ENCODE measurements at places on chromosomes 7 and 10.

DNA sequence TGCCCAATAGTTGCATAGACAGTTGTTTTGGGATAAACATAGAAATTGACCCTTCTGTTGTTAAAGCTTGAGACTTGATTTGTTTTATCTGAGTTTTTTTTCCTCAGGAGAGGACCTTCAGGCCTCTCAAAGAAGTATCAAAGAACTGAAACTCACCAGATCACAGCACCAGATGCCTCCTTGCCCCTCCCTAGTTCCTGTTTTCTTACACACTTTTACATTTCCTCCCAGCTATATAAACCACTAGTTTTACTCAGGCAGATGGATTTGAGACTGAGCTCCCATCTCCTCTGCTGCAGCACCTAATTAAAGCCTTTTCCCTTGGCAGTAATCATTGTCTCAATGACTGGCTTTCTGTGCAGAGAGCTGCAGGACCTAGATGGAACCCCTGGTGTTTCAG lies 150.6 kb upstream of the NRG3 start:
- DNase-seq = no peak

GRCh38 chr10:88152728-88153133 lies 289.3 kb downstream of the PTEN start:
- DNase-seq = no peak

GRCh38 chr10:82811621-82812020 lies 936.6 kb downstream of the NRG3 start:
- no peak for DNase-seq

GRCh38 chr7:90320418-90320800 lies 695 bp downstream of the FAM237B start:
- DNase-seq = no peak

- DNase-seq = peak; percentile 10
These were observed 551.8 kb upstream of the NRP1 start for GRCh38 chr10:33886299-33886698.

DNA sequence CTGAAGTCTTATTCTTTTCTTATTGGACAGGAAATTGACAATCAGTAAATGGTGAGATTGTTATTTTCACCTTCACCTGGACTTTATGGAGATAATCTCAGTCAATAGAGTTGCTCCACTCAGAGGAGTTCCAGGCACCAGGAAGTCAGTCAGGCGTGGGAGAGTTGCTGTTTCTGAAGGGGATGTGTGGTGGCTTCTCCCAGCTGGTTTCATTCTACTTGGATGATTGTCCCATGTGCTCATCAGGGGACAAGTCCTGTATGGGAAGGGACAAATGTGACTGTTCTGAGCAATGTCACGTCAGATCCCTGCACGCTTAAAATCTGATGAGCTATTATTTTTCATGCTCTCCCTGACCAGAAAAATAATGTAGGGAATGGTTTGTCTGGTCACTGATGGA lies 222.5 kb upstream of the PITRM1 start:
- no peak for DNase-seq

DNA sequence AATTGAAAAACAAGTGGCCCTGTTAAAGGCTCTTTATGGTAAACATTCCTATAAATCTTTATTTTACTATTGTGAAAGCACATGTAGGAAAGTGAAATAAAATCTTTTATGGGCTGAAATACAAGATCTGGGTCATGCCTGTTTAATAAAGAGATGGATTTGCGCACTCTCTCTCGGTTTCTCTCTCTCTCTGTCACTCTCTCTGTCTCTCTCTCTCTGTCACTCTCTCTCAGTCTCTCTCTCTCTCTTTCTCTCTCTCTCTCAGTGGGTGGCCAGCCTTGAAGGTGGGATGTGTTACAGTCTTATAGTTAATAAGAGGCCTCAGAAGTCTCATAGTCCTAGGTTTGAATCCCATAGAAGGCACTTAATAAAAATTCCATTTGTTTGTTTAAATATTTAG lies 2.4 kb downstream of the TAC1 start:
- DNase-seq = no peak

GRCh38 chr7:120030876-120031275 lies 242.1 kb upstream of the KCND2 start:
- DNase-seq = no peak

DNA sequence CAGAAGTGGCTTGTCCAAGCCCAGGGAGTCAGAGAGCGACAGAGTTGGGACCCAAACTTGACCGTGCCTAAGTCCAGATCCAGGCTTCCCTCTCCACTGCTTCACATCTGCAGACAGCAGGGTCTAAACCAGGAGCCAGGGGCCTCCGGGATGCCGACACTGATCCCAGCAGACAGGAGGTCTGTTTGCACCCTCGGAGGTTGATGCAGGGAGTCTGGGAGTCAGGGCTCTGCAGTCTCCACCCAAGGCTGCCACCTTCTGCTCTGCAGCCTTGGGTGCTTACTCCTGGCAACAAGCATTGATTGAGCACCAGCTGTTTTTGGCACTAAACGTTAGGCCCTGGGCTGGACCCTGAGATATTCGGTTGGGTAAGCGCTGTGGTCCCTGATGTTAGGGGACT lies 21.0 kb downstream of the ELFN1 start:
- DNase-seq = no peak

Data from NCI-H524 (cell line).